NCI-H1092 (cell line): ENCODE measurements at places on chromosomes 6 and 20.
A peak's percentile ranks its signal among the peaks of the same experiment; 100 is the strongest.

DNA sequence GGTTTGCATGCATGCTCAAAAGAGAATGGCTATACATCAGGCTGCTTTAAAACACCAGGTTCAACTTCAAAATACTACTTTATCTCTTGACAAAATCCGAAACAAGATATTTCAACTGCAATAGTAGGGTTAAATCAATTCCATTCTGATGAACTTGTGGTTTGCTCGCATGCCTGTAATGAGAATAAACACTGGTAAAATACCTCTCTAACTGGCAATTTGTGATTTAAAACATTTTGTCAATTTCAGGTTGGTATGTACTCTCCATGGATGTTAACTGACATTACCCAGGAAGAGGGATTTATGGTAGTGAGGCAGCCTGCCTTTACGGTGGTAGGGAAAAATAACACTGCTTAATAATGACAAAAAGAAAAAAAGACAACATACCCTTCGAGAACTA is 74.4 kb downstream of the MBOAT1 start:
- DNase-seq: no peak

- DNase-seq: peak; percentile 89
Measured at GRCh38 chr6:19554356-19555225, 282.6 kb upstream of the ID4 start.

DNA sequence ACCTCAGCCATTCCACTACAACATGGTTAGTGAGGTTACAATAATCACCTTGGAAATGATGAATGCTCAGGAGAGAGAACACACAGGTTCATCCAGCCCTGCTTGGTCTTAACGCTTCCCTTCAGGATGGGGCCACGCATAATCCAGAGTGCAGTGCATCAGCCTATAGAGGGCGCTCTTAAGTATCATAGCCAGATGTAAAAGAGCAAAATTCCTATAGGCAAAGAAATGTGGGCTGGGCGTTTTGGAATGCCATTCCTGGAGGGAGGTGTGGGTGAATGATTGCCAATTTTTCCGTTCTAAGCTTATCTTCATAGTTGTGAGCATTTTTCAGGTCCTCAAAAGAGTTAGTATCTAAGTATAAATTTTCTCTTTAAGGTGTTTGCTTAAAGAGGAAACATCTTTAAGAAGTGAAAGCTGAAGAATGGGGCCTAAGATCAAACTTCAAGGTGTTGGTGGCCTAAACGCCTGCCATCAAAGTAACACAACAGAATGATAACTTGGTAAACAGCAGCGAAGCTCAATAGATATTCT is 1.8 kb downstream of the RIPOR2 start:
- no peak for DNase-seq

GRCh38 chr20:7031222-7031621 is 263.7 kb downstream of the BMP2 start:
- no peak for DNase-seq

DNA sequence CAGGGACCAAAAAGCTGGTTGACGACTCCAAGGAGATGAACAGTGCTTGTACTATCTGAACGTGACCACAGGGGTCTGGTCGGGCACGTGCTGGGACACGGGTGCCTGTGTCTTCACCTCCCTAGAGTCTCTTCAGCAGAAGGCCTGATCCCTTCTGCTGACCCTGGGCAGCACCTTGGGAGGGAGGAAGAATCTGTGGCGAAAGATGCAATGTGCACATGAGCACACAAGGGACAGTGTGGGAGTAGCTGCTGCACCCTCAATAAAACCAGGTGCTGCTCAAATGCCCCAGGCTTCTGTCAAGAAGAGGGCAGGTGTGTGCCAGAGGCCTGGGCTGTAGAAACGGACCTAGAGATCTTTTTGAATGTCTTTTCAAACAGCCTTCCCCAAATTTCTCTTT is 130.6 kb upstream of the THBS2 start:
- no peak for DNase-seq

GRCh38 chr6:38158762-38159350 is 339.3 kb downstream of the ZFAND3 start:
- DNase-seq: no peak

DNA sequence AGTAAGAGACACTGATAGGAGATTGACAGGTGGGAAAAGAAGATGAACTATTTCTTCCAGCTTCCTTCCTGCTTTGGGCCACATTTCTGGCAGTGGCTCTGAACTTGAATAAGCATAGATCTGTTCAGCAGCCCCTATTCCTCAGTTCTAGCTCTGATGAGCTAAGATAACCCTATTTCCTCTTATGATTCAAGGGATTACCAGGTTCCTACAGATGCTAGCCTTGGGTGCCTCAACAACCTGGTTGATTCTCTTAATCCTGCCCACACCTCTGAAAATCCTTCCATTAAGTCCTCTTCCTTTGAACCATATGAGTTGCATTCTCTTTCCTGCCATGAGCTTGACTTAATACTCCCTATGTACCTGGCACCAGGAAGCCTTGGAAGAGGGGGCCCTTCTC is 49.8 kb upstream of the MOCS1 start:
- DNase-seq: no peak

DNA sequence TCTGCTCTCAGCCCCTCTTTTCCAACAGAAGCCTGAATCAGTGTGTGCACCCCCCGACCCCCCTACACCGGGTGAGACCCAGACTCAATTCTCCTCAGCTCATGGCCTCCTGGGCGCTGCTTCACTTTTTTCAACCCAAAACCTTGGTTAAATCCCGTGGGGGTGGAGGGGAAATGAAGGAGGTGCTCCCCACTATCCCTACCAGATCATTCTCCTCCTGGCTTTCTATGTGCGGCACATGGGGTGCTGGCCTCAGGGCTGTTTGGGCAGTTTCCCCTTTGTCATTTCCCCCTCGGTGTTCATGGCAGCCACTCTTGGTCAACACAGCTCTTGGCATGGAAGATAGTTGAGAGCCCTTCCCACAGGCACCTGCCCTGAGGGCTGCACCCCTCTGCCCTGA is 4.6 kb downstream of the CST4 start:
- DNase-seq: no peak

DNA sequence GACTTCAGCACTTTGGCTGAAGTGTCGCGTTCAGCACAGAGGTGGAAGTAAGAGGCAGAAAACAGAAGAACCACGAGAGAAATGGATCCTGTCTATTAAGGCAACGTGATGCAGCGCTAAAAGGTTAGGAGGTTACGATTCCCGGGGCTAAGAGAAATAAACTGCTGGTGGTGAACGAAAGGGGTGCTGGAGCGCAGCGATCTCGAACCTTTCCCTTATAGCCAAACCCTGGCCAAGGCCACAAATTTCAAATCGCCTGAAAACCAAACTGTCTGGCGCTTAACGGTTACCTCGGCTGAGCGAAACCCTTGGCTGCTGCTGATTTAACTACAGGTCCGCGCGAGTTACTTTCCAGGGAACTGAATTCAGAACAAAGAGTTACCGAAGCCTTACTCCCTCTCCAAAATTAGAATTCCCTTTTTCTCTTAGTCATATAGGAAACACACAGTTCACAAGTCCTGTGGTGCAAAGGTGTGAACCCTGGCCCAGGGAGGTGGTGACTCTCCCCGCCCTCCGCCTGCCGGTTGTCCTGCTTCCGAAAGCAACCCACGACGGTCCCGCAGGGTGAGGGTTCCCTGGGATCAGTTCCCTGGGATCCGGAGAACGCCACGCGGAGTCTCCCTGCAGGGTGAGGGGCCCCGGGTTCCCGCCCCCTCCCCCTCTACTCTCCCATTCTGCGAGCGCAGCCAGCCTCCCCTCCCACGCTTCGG is 1.3 kb upstream of the SLC35D3 start:
- DNase-seq: peak; percentile 27

DNA sequence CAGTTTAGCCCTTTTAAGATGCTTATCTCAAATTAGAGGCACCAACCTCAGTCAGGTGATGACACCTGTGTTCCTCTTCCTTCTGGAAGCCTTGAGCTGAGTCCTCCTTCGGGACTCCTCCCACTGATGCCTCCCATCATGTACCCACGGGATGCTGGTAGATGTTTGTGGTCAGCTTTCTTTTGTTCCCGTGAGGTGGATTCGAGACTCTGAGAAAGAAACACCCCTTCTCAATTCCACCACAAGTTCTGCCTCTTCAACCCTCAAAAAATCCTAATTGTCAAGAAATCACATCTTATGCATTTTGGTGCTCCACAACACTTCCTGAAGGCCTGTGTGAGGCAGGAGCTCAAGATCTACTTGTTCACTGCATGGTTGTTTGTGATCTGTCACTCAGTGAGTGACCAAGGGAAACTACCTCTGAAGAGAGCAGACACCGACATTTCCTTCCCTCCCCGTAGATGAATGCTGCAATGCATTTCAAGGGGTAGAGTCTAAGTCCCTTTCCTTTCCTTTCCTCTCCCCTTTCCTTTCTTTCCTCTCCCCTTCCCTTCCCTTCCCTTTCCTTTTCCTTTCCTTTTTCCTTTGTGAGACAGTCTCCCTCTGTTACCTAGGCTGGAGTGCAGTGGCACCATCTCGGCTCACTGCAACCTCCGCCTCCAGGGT is 50.5 kb downstream of the PCNA start:
- no peak for DNase-seq

- DNase-seq: no peak
Measured at GRCh38 chr6:15305909-15306308, 60.0 kb downstream of the JARID2 start.

GRCh38 chr20:36092398-36093024 is 62.0 kb upstream of the EPB41L1 start:
- no peak for DNase-seq

DNA sequence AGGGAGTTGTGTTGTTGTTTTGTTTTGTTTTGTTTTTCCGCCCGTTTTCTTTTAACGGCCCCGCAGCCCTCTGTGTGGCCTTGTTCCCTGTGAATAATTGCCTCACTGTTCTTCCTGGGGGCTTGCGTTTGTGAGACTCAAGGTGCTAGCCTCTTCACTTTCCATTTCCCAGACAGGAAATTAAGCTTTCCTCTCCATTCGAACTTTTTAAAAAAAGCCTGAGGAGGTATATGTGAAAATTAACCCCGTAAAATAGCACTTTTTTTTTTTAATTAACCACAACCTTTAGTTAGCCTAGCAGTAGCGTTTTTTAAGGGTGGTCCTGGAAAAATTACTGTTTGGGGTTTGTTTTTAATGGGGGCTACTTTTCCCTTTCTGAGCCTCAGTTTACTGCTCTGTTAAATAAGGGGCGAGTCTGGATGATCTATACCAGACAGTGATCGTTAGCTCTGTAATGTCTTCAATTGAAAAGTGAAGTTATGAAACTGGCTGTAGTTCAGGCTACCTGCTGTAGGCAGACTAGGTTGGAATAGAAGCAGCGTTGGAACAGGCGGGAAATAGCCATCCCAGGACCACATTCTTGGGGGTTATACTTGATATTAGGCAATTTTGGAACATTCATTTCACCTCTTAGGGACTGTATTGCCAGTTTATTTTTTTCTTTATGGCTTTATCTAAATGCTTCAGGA is 1.7 kb downstream of the STX16 start:
- DNase-seq: no peak

- DNase-seq: no peak
Measured at GRCh38 chr6:157615420-157615769, 207.7 kb upstream of the SNX9 start.

DNA sequence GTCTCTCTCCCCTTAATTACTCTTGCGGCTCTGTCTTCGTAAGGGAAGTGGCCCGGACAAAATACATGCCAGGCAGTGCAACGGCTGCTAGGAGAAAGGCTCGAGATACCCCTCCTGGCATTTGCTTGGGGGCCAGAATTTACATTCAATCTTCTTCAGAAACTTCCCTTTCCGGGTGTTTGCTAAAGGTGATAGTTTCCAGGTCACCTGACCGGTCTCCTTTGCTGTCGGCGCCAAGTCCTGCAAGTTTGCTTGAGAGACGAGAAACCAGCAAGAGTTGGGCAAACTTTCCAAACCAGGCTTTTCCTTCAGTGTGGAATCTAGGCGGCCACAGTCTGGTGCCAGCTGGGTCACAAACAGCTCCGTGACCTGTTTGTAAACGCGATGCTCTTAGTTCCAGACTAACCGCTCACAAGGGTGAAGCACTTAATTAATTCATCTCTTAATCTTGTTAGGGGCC is 563 bp upstream of the SRSF3 start:
- DNase-seq: peak; percentile 20

- peak; percentile 57 for DNase-seq
Measured at GRCh38 chr6:159929819-159930218, 39.0 kb downstream of the MAS1 start.

GRCh38 chr20:45111799-45112471 is 3.0 kb downstream of the WFDC5 start:
- no peak for DNase-seq

GRCh38 chr20:2626853-2627541 is 25.4 kb upstream of the NOP56 start:
- no peak for DNase-seq

GRCh38 chr6:25250878-25251277 is 28.3 kb upstream of the CARMIL1 start:
- DNase-seq: no peak

DNA sequence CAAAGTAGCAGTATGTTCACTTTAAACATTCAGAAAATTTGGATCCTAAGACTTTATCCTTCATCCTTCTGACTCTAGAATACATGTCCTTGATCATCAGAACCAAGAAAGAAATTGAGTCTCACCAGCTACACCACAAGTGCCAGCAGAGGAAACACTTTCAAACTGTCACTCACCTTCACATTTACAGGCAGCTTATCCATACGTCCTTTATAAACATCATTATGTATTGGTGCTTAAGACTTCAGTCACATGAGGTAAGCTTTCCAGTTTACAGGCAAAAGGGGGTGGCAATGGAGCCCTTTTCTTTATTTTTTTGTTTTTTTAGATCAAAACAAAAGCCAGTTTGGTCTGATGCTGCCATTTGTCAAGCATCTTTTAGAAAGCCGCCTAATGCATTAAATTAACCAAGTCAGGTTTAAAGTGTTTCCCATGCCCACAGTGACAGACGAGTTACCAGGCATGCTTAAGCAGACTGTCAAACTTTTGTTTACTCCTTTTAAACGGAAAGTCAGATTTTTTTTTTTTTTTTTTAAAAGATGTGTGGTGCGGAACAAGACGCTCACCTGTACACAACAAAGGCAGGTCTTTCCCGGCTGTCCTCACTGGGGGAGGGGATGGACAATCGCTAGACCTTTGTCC is 952 bp upstream of the BRPF3 start:
- DNase-seq: no peak

- no peak for DNase-seq
Measured at GRCh38 chr6:43450699-43451131, 4.6 kb downstream of the DLK2 start.

GRCh38 chr6:13172291-13172690 is 156.0 kb downstream of the TBC1D7 start:
- DNase-seq: no peak

- DNase-seq: no peak
Measured at GRCh38 chr6:71033171-71033570, 76.3 kb upstream of the B3GAT2 start.

GRCh38 chr6:163392533-163392932 is 22.0 kb upstream of the QKI start:
- DNase-seq: no peak

- no peak for DNase-seq
Measured at GRCh38 chr6:35906499-35906846, 14.4 kb downstream of the SRPK1 start.
